ENCODE measurements at places on chromosomes 7 and 10.
A peak's percentile ranks its signal among the peaks of the same experiment; 100 is the strongest.

GRCh38 chr7:157490465-157490912, 153.7 kb downstream of the DNAJB6 start:
- peak; percentile 79 for DNase-seq

- no peak for DNase-seq
These were observed 66.2 kb downstream of the FAM53B start for GRCh38 chr10:124677749-124678556.

- DNase-seq, result no peak
These were observed 159.1 kb downstream of the CREB5 start for GRCh38 chr7:28571405-28571804.

GRCh38 chr10:51462076-51462779, 237.2 kb downstream of the CSTF2T start:
- DNase-seq, result no peak

GRCh38 chr10:76558586-76558985, 1079.0 kb downstream of the KCNMA1 start:
- no peak for DNase-seq

- no peak for DNase-seq
These were observed 131.6 kb upstream of the LSM8 start for GRCh38 chr7:118052336-118052735.

DNA sequence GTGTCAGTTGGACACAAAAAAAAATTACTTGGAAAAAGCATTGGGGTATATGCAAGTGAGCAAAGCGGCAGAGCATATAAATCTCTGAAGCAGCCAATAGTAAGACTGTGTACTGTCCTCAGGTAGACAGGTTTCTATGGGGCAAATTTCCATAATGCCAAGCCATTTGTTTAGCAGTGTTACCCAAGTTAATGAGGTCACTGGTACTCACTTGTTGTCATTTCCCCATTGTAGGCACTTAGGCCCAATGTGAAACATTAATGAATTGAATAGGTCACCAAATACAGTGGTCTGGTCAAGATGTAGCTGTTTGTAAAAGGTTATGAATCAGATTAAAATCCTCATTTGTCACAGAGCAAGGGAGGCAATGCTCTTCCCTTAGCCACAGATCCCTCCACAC, 27.5 kb downstream of the HOXA1 start:
- no peak for DNase-seq

GRCh38 chr7:81949306-81949705, 179.5 kb upstream of the HGF start:
- no peak for DNase-seq

DNA sequence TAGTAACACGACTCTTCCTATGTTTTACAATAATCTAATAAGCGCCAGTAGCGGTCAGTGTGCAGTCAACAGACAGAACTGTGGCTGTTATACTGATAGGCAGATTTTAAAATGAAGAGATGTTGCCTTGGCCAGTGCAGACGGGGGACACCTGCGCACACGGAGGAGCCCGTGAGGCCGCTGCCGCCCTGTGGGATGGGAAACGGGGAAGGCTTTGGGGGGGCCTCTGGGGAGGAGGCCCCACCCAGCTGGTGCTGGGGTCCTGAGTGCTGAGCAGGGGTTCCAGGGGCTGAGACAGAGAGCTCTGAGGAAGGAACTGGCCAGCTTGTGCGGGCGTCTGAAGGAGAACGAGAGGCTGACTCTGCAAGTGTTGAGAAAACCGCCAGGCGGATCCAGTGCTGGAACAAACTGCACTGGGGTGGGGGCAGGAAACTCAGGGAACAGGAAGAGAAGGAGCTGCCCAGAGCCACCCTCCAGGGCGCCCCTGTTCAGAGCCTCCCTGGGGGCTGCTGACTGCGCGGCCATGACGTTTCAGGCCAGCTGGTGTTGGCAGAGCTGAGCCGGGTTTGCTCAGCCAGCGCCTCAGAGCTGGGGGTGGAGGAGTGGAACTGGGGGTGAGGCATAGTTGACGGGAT, 426.4 kb downstream of the TCERG1L start:
- no peak for DNase-seq

DNA sequence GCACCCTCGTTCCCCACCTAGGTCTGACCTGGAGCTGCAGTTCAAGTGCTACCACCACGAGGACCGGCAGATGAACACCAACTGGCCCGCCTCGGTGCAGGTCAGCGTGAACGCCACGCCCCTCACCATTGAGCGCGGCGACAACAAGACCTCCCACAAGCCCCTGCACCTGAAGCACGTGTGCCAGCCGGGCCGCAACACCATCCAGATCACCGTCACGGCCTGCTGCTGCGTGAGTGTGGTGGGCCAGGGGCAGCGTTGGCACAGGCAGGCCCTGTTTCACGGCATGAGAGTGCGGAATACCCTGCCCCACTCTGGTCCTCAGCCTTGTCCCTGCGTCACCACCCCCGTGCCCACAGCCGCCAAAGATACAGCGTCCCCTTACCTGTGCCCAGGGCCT, 46.6 kb upstream of the PPIF start:
- no peak for DNase-seq

GRCh38 chr7:94710256-94710655, 54.3 kb upstream of the SGCE start:
- DNase-seq, result no peak

DNA sequence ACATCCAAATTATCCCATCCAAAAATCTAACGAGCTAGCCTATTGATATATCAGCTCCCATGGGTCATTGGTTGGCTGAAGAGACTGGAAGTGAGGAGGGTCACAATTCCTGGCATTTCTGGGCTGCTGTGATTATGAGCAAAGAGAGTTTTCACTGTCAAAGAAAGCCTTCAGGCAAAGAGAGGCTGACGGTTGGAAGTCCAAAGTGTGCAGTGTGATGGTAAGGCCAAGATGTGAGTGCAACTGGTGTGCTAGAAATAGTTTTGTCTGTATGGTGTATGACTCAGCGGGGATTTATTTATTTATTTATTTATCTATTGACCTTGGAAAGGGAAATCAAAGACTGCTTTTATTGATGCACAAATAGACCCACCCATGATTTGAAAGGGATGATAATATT, 75.0 kb downstream of the AASS start:
- no peak for DNase-seq

- no peak for DNase-seq
These were observed 179.5 kb downstream of the JCAD start for GRCh38 chr10:29879862-29880261.

DNA sequence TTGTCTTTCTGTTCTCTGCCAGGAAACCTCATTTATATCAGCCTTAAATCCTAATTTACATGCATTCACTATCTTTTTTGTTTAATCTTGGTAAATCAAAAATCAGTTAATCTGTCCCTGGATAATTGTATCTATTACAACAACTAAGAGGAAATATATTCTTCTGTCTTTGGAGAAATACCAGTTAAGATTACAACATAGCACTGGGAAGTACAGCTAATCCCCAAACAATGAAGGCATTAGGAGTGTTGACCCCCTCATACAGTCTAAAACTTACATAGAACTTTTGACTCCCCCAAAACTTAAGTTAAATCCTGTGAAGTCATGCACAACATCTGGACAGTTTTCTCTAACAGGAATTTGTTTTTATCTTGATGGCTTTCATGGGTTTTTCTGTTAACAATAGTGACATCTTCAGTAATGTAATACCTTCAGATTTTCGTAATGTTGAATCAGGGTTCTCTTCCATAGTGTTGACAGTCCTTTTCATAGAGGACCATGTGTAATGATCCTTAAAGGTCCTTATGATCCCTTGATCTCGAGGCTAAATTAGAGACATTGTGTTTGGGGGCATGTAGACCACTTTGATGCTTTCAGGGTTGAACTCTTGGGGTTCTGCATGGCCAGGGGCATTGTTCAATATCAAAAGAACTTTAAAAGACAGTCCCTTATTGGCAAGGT, 24.1 kb upstream of the ABCC2 start:
- DNase-seq, result no peak

GRCh38 chr10:3808689-3809199, 23.7 kb upstream of the KLF6 start:
- no peak for DNase-seq

GRCh38 chr7:26160896-26161295, 8.9 kb downstream of the NFE2L3 start:
- no peak for DNase-seq

GRCh38 chr10:122277526-122278136, 6.5 kb downstream of the BTBD16 start:
- no peak for DNase-seq

- DNase-seq, result no peak
These were observed 56.5 kb downstream of the MAP3K8 start for GRCh38 chr10:30490289-30491000.

- DNase-seq, result no peak
These were observed 87.4 kb upstream of the RNF148 start for GRCh38 chr7:122790132-122790531.

- no peak for DNase-seq
These were observed 368.2 kb upstream of the NPVF start for GRCh38 chr7:25596443-25596842.

GRCh38 chr7:140230516-140230860, 53.7 kb upstream of the KDM7A start:
- DNase-seq, result peak; percentile 39

- DNase-seq, result no peak
These were observed 168.9 kb downstream of the KCND2 start for GRCh38 chr7:120441850-120442249.

GRCh38 chr7:157516911-157517781, 180.3 kb downstream of the DNAJB6 start:
- no peak for DNase-seq

DNA sequence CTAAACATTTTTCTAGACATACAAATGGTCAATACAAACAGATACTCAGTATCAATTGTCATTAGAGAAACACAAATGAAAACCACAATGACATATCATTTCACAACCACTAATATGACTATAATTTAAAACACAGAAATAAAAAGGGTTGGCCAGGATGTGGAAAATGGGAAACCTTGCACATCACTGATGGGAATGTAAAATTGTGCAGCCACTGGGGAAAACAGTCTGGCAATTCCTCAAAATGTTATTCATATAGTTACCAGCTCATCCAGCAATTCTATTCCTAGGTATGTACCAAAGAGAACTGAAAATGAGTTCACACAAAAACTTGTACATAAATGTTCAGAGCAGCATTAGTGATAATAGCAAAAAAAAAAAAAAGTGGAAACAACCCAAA, 106.1 kb upstream of the LRRTM3 start:
- no peak for DNase-seq

DNA sequence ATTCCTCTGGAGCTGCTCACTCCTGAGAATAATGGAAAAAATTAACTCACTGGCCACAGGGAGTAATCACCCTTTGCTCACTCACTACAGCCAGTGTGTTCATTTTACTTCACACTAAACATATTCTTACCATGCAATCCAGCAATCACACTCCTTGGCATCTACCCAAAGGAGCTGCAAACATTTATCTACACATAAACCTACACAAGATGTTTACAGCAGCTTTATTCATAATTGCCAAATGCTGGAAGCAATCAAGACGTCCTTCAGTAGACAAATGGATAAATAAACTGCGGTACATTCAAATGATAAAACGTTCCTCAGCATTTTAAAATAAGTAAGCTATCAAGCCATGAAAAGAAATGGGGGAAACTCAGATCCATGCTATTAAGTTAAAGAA, 34.2 kb upstream of the POM121L12 start:
- DNase-seq, result no peak

- DNase-seq, result no peak
These were observed 43.4 kb upstream of the ITGB8 start for GRCh38 chr7:20287317-20287716.

All from suppressor macrophage (primary cell).